Body of pancreas (tissue), 4 donors: ENCODE measurements at places on chromosomes 5 and 9. TPM values are rescaled to one million over a fixed set of nuclear protein-coding genes. Genes with fewer than 3 reads are reported as not detected.

DNA sequence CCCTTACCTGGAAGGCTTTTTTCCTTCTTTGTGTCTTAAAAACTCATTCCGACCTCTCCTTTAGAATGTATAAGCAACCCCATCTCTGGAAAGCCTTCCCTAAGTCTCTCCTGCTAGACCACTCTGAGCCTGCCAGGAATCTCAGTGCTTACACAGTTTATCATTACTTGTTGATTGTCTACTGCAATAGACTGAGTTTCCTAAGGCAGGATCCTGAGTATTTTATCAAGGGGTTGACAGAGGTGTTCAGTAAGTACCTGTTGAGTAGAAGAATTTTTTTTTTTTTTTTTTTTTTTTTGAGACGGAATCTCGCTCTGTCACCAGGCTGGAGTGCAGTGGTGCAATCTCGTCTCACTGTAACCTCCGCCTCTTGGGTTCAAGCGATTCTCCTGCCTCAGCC lies 2.6 kb upstream of the TJP2 start:
- no peak overlapping the region for H3K27ac ChIP-seq
- no peak overlapping the region for H3K4me3 ChIP-seq
- H3K4me1 ChIP-seq: peaks cover 45% of the 10 kb centered on the region

The PCDHGA2 gene
- 2.9 TPM for total RNA-seq

DNA sequence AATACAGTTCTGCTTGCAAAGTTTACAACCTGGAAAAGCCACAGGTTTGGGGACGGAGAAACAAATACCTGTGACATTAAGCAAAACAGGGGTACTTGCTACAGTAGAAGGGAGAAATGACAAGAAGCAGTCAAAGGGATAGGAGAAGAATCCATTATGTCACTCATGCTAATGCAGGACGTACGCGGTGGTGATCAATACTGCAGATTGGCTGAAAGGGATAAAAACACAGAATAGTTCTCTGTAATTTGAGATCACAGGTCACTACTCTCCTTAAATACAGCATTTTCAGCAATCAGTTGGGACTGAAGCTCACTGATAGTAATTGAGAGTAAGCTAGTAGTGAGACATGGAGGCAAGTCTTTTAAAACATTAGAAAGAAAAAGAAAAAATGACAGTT lies 130.3 kb upstream of the MTAP start:
- H3K27me3 ChIP-seq: no peaks in the 10 kb centered on the region
- DNase-seq: no peak
- no peaks in the 10 kb centered on the region for H3K4me1 ChIP-seq
- no peak overlapping the region for H3K4me3 ChIP-seq
- no peak overlapping the region for H3K27ac ChIP-seq

DNA sequence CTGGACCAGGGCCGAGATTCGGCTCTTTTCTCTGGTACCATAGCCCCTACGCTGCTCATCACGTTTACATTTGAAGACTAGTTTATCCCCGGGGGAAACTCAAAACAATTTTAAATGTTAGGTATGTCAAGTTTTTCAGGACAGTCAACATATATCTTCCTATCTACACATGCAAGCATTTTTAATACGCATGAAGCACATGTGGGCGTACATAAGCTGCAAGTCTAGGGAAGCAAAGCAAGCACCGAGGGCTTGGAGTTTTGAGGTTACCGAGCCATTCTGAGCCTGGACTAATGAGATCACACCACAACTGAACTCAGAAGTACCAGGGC lies 154.4 kb downstream of the AUH start:
- H3K4me1 ChIP-seq: peaks cover 57% of the 10 kb centered on the region
- no peak for DNase-seq
- no peak overlapping the region for H3K4me3 ChIP-seq

GRCh38 chr5:131224387-131225201 lies 39.3 kb upstream of the CDC42SE2 start:
- no peaks in the 10 kb centered on the region for H3K4me1 ChIP-seq
- no peaks in the 10 kb centered on the region for H3K36me3 ChIP-seq
- no peaks in the 10 kb centered on the region for H3K27me3 ChIP-seq
- peak; percentile 15 for DNase-seq
- H3K4me3 ChIP-seq: no peak overlapping the region

DNA sequence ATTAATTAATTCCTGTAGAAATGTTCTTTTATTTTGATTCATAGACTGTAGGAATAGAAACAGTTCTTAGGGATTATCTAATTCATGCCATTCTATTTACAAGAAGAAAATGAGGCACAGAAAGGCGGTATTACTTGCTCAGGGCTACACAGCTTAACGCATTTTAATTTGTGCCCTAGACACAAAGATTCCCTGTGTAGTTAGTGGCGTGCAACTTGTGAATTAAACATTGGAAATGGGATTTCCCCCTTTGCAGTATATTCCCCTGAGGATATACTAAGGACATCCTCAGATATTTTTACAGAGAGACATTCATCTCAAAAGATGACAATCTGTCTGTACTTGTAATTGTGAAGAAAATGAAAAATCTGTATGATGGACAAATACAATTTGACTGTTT lies 108.1 kb downstream of the SGCD start:
- no peaks in the 10 kb centered on the region for H3K27me3 ChIP-seq
- H3K27ac ChIP-seq: no peak overlapping the region
- DNase-seq: no peak
- no peaks in the 10 kb centered on the region for H3K36me3 ChIP-seq
- no peak overlapping the region for H3K4me3 ChIP-seq
